Forelimb muscle (tissue), 1 donor: ENCODE measurements at places on chromosomes 3 and 15. TPM values are rescaled to one million over a fixed set of nuclear protein-coding genes. Genes with fewer than 3 reads are reported as not detected.

TGM4 gene
- not detected for polyA plus RNA-seq

LRRC31 gene
- polyA plus RNA-seq: not detected

ACAD11 gene
- polyA plus RNA-seq: 11.3 TPM

CD86 gene
- 1.5 TPM for polyA plus RNA-seq

SLC22A14 gene
- 0.39 TPM for polyA plus RNA-seq

VEPH1 gene
- polyA plus RNA-seq: 0.63 TPM
